ENCODE measurements at places on chromosomes 7 and 10. TPM values are rescaled to one million over a fixed set of nuclear protein-coding genes. Genes with fewer than 3 reads are reported as not detected.

- no peak for DNase-seq
Observed at GRCh38 chr10:25280573-25280972, 105.8 kb downstream of the GPR158 start.

DNA sequence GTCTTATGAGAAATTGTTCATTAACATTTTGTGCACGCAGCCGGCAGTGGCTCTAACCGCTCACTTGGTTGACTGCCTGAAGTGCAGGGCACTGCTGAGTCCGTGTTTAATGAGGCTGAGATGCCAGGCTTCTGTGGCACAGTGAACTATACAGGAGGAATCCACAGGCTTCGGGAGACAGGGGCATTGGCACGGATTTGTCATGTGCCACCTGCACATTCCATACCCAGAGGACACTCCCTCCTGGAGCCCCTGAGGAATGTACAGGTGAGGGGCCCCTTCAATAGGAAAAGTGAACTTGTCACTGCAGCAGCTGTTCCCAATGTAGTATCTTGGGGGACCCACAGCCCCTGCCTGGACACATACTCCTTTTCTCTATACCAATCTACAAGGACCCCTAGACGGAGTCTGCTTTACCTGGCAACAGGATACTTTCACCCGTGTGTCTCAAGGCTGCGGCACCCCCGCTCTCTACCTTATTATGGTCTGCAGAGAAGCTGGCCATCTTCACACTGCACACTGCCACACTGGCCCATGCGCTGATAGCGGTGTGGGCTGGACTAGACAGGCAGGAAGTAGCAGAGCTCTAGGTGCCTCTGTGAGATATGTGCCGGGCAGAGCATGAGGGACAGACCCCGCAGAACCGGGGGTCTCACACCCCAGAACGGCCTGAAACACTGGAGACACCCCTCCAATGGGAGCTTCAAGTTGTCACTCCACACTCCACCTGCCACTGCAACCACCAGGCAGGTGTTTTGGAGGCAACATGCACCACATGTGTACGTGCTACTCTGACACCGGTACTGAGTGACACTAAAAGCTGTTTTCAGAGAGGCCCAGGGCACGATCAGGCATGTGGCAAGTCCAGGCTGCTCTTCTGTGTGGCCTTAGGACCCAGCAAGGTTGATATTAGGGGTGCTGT lies 71.4 kb upstream of the RHEB start:
- DNase-seq, result no peak

GRCh38 chr7:24949884-24950283 lies 30.1 kb downstream of the OSBPL3 start:
- no peak for DNase-seq

- DNase-seq, result no peak
Observed at GRCh38 chr10:71522442-71523144, 125.9 kb downstream of the CDH23 start.

GRCh38 chr7:4650433-4651047 lies 31.6 kb upstream of the FOXK1 start:
- no peak for DNase-seq

The POLR2J2 gene
- 2.3 TPM for polyA plus RNA-seq

The PPP1R17 gene
- polyA plus RNA-seq, result not detected

The GNG11 gene
- 11.9 TPM for polyA plus RNA-seq

The NRAP gene
- not detected for polyA plus RNA-seq

Measured in naive B cell (primary cell).